Right atrium auricular region (tissue), 2 donors: ENCODE measurements at places on chromosomes 7 and 10. TPM values are rescaled to one million over a fixed set of nuclear protein-coding genes. Genes with fewer than 3 reads are reported as not detected.

- no peak overlapping the region for H3K27ac ChIP-seq
- H3K4me1 ChIP-seq = no peaks in the 10 kb centered on the region
- H3K4me3 ChIP-seq = no peak overlapping the region
Observed at GRCh38 chr7:45657890-45658715, 83.9 kb downstream of the ADCY1 start.

The SPDYE16 gene
- not detected for total RNA-seq

The PRR15 gene
- total RNA-seq = 4.2 TPM

The IDI2 gene
- total RNA-seq = 0.24 TPM

- H3K36me3 ChIP-seq = no peaks in the 10 kb centered on the region
- no peak for DNase-seq
- H3K4me1 ChIP-seq = no peaks in the 10 kb centered on the region
- no peaks in the 10 kb centered on the region for H3K27me3 ChIP-seq
- H3K27ac ChIP-seq = no peak overlapping the region
- H3K4me3 ChIP-seq = no peak overlapping the region
Observed at GRCh38 chr10:6002809-6003510, 25.6 kb upstream of the IL15RA start.

The FZD8 gene
- total RNA-seq = 6.0 TPM

DNA sequence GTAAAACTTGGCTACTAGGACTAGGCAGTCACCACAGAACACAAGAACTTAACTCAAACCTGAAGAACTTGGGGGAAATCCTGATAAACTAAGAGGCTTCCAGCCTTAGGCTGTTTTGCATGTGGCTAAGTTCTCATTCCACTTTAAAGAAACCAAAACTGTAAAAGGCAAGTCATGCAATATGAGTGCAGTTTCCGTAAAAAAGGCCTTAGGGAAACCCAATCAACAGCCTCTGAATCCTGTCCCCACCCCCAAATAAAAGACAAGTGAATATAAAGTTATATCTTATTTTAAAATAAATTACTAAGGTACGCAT, 95.1 kb downstream of the USP6NL start:
- no peak overlapping the region for H3K4me3 ChIP-seq
- H3K36me3 ChIP-seq = no peaks in the 10 kb centered on the region
- H3K27ac ChIP-seq = no peak overlapping the region
- H3K27me3 ChIP-seq = no peaks in the 10 kb centered on the region

DNA sequence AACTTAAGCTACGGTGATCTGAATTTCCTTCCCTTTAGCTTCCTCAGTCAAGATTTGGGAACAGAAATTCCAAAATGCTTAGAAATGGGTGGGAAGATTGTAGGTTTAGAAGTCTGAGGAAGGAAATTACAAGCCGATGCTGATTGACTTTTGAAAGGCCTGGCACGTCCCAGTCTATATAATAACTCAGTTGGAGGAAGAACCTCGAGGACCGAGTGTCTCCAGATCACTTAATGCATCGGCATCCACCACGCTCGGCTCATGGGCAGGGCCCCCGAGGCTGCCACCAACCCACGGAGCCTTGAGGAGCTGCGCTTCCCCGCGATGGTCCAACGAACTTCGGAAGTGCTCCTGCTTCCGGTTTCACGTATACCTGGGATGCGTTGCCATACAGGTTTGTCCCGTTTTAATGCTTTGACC, 10.4 kb upstream of the SP8 start:
- no peak for DNase-seq
- peak overlapping the region; percentile 49 for H3K4me3 ChIP-seq
- H3K36me3 ChIP-seq = no peaks in the 10 kb centered on the region
- H3K27me3 ChIP-seq = peaks cover 48% of the 10 kb centered on the region

- no peaks in the 10 kb centered on the region for H3K36me3 ChIP-seq
- DNase-seq = no peak
- H3K27me3 ChIP-seq = no peaks in the 10 kb centered on the region
- no peak overlapping the region for H3K4me3 ChIP-seq
Observed at GRCh38 chr10:109467551-109467950, 455.8 kb downstream of the XPNPEP1 start.

DNA sequence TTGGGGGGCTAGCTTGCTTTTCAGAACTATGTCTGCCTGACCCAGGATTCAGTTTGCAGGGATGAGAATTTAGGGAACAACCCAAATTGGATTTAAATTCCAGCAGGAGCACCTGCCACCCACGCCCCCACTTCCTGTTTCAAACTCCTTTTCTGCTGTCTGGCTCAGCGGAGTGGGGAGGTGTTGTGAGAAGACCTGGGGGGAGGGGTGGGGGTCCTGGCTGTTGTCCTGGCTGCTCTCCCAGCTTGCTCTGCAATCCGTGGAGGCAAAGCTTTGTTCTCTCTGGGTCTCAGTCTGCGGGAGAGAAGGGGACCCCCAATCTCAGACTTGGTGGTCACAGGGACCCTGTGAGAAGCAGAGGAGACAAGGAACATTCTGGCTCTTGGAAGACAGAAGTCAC, 799 bp downstream of the KCNK18 start:
- no peaks in the 10 kb centered on the region for H3K36me3 ChIP-seq
- H3K27ac ChIP-seq = no peak overlapping the region
- no peak overlapping the region for H3K4me3 ChIP-seq
- H3K27me3 ChIP-seq = no peaks in the 10 kb centered on the region

GRCh38 chr7:632831-633210, 93.7 kb upstream of the DNAAF5 start:
- no peak overlapping the region for H3K4me3 ChIP-seq
- DNase-seq = no peak
- H3K4me1 ChIP-seq = no peaks in the 10 kb centered on the region
- no peaks in the 10 kb centered on the region for H3K27me3 ChIP-seq
- no peaks in the 10 kb centered on the region for H3K36me3 ChIP-seq

The RELN gene
- 6.9 TPM for total RNA-seq

The ADAM12 gene
- 0.71 TPM for total RNA-seq

The AMPH gene
- 9.0 TPM for total RNA-seq

DNA sequence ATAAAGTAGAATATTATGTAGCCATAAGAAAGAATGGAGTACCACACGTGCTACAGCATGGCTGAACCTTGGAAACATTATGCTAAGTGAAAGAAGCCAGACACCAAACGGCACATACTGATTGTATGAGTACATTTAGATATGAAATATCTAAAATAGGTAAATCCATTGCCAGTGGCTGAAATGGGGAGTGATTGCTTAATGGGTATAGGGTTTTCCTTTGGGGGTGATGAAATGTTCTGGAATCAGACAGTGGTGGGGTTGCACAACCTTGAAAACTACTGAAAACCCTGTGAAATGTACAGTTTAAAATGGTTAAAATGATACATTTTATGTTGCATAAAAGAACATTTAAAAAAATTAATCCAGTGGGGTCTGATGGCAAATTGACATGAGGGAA, 667.9 kb downstream of the AUTS2 start:
- H3K4me3 ChIP-seq = no peak overlapping the region
- H3K4me1 ChIP-seq = no peaks in the 10 kb centered on the region
- H3K27ac ChIP-seq = no peak overlapping the region

DNA sequence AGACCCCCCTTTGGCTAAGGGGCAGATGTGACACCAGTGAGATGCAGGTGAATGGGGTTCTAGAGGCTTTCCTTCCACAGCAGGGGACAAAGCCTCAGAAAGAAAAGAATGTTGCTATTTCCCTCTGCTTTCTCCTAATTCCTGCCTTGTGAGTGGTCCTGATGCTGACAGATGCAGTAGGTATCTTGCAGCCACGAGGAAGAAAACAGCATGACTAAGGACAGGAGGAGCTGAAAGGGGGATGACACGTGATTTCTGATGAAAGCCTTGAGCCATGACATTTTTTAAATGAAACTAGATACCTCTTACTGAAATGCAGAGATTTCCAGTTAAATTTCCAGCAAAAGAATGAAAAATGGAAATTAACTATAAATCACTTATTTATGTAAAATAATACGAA, 92.4 kb downstream of the C1GALT1 start:
- DNase-seq = no peak
- H3K4me3 ChIP-seq = no peak overlapping the region
- H3K27me3 ChIP-seq = no peaks in the 10 kb centered on the region
- H3K36me3 ChIP-seq = no peaks in the 10 kb centered on the region
- H3K4me1 ChIP-seq = no peaks in the 10 kb centered on the region

- no peak overlapping the region for H3K4me3 ChIP-seq
- peaks cover 98% of the 10 kb centered on the region for H3K36me3 ChIP-seq
- H3K27me3 ChIP-seq = no peaks in the 10 kb centered on the region
- no peak overlapping the region for H3K27ac ChIP-seq
Observed at GRCh38 chr7:128844777-128845311, 14.6 kb downstream of the FLNC start.

The PITX3 gene
- 0.96 TPM for total RNA-seq

DNA sequence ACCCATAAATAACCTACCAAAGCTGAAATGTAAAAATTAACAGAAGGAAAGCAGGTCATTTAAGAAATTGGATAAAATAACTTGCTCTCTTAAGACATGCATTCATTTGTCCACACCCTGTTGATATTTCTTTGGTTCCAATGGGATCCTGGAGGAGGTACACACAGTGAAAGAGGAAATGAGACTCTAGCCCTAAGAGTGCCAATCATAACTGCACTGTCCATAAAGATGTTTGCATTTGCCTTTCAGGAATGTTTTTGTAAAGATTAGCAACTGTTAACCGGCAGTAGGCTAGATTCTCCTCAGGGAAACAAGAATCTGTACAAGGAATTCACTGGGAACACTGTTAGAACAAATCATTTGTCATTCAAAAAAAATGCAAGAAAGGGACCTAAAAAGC, 61.0 kb downstream of the MEOX2 start:
- peaks cover 14% of the 10 kb centered on the region for H3K4me1 ChIP-seq
- no peak for DNase-seq
- H3K27ac ChIP-seq = no peak overlapping the region
- no peaks in the 10 kb centered on the region for H3K27me3 ChIP-seq

DNA sequence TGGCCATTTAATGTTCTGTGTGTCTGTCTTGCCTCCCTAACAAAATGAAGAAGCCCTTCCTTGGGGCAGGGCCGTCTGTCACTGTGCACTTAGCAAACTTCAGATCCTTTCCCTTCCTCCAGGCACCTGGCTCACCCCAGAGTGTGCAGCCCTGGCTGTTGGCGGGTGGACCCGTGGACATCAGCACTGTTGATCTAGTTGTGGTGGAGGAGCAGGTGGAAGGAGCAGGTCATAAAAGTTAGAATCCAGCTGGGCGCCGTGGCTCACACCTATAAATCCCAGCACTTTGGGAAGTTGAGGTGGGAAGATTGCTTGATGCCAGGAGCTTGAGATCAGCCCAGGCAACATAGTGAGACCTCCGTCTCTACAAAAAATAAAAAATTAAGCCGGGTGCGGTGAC, 12.7 kb downstream of the RAB19 start:
- no peaks in the 10 kb centered on the region for H3K4me1 ChIP-seq
- no peak overlapping the region for H3K4me3 ChIP-seq
- DNase-seq = no peak
- H3K36me3 ChIP-seq = no peaks in the 10 kb centered on the region

DNA sequence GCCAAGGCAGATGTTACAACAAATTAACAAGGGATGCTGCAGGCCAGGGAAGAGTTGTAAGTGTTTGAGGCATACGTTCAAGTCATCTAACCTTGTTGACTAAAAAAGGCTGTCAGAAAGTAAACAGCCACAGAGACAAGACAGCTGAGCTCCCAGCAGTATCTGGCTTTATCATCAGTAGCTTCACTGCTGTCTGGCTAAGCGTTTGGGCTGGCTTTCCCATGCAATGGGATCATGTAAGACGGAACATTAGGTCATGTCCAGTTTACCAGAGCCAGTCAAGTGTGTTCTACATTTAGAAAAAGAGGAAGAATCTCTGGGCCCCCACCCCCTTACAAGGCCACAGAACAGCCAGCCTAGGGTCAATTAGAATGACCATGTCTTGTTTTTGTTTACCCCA, 51.3 kb upstream of the GSAP start:
- DNase-seq = peak; percentile 62
- no peak overlapping the region for H3K4me3 ChIP-seq
- H3K4me1 ChIP-seq = no peaks in the 10 kb centered on the region
- no peaks in the 10 kb centered on the region for H3K27me3 ChIP-seq
- no peak overlapping the region for H3K27ac ChIP-seq
